ENCODE measurements at places on chromosomes 4 and X.

GRCh38 chr4:76690011-76690905 lies 207.7 kb downstream of the SOWAHB start:
- DNase-seq: peak; percentile 72

GRCh38 chr4:46329118-46329976 lies 60.6 kb downstream of the GABRA2 start:
- peak; percentile 0 for DNase-seq

DNA sequence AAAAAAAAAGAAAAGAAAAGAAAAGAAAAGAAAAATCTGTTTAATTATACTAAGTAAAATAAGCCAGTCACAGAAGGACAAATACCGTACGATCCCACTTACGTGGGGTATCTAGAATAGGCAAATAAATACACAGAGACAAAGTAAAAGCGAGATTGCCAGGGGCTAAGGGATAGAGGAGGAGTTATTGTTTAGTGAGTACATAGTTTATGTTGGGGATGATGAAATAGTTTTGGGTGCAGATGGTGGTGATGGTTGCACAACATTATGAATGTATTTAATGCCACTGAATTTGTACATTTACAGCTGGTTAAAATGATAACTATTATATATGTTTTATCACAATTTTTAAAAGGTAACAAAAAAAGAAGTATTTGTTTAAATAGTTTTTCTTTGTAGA lies 7.1 kb downstream of the CA5B start:
- no peak for DNase-seq

GRCh38 chr4:158319880-158320279 lies 109.6 kb downstream of the TMEM144 start:
- DNase-seq: no peak

GRCh38 chr4:10198365-10198764 lies 81.8 kb upstream of the WDR1 start:
- DNase-seq: no peak

GRCh38 chr4:158826057-158826456 lies 57.2 kb downstream of the FNIP2 start:
- no peak for DNase-seq

DNA sequence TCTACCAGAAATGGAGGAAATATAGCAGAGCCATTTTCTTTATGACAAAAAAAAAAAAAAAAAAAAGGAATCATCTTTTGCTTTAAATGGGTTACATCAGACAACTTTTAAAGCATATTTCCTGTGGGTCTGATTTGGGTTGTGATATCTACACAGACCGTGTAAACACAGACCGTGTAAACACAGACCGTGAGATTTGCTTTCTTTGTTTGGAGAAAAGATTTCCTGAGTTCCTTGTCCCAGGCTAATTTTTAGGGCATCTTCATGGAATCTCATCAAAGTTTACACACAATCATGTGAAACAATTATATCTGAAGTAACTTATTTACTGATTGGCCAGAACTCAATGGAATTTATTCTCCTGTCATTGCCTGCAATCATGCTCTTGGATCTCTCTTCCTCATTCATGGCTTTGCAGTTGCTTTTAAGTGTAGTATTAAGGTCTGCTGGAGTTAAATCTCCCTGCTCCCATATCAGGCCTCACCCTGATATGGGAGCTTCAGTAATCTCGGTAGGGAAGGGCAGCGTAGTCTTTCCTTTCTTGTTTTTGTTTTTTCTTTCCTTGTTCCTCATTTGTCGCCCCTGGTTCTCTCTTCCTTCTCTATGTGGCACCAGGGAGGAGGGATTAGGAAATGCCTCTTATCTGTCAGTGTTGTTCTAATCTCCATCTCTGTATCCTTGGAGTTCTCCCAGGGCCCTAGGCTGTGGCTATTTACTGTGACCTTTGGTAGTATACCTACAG lies 248.6 kb upstream of the JADE1 start:
- peak; percentile 2 for DNase-seq

GRCh38 chrX:7987160-7988012 lies 60.2 kb upstream of the PNPLA4 start:
- DNase-seq: peak; percentile 11

GRCh38 chr4:64330143-64330542 lies 79.1 kb downstream of the TECRL start:
- peak; percentile 0 for DNase-seq

DNA sequence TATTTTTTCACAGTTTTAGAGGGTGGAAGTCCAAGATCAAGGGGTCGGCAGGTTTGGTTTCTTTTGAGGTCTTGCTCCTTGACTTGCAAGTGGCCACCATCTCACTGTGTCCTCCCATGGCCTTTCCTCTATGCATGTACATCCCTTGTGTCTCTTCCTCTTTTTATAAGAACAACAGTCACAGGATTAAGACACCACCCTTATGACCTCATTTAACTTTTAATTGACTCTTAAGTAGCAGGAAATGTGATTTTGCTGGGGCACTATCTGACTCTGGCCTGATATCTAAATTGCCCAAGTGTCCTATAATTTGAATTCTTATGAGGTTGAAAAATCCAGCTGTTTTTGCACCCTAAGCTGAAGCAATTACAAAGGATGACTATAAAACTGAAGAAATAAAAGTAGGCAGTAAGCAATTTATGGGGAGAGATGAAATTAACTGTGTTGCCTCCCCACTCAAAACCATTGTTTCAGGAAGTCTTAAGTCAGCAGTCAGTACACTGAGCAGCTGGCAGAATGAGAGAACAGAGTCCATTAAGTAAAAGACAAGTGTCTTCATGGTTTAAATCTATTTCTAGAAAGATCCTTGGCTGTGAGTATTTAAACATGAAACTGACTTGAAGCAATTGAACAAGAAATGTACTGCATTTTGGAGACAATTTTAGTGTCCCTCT lies 601.3 kb downstream of the SPRY1 start:
- DNase-seq: no peak

- no peak for DNase-seq
Measured at GRCh38 chr4:157025898-157026297, 50.1 kb upstream of the GLRB start.

DNA sequence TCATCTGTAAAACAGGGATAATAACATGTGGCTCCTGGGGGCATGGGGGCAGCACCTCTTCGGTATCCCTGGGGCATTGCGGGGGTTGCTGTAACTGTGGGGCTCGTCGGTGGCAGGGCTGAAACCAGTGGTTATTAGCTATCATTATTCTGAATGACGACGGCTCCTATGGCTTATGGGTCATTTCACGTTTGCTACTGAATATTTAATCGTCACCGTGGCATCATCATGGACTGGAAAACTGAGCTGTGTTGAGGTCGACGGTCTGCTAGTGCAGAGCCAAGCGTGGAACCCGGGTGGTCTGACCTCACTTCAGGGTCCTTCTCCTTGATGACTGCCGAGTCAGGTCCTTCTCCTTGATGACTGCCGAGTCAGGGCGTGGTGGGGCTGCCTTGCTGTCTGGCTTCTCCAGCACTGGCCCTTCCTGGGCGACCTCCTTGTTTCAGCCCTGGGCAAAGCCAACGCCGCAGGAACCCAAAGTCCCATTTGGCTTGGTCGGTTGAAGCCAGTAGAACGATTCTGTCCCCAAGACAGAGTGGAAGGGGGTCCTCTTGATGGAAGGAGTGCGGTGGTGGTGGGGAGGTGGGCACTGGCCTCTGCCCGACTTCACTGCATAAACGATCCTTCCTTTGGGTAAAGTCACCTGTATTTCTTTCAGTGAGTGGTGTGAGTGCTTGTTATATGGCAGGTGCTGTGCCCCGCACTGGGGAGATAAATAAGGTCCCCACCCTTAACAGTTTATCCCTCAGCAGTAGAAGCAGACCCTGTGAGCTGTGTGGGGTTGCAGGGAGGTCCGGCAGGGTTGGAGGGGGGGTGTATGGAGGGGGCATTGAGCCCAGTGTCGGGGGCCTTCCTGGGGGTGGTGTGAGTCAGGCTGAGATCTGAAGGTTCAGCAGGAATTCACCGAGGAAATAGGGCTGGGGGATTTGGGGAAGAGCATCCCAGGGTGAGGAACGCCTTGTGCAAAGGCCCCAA lies 40.8 kb downstream of the PSAPL1 start:
- no peak for DNase-seq

- no peak for DNase-seq
Measured at GRCh38 chr4:16262188-16262587, 35.9 kb upstream of the TAPT1 start.

DNA sequence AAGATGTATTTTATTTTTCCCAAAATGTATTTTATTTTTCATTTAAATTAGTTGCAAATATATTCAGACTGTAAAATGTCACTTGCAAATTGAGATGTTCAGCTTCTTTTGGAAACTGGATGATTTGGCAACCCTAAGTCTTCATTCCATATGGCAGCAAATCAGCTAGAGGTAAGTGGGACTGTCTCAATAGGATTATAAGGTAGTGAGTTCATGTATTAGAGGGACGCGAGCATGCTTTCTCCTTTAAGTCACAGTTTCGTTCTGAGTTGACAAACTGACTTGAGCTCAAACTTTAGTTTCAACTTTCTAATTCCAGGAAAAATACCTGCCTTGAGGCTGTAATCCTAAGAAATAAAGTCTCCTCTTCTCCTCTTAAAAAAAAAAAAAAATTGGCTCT lies 44.2 kb upstream of the TMEM131L start:
- DNase-seq: no peak

GRCh38 chr4:67475155-67475554 lies 70.1 kb downstream of the CENPC start:
- no peak for DNase-seq

GRCh38 chrX:1075741-1076140 lies 136.7 kb downstream of the CRLF2 start:
- no peak for DNase-seq

- DNase-seq: no peak
Measured at GRCh38 chrX:150542846-150543229, 25.6 kb upstream of the MTM1 start.

DNA sequence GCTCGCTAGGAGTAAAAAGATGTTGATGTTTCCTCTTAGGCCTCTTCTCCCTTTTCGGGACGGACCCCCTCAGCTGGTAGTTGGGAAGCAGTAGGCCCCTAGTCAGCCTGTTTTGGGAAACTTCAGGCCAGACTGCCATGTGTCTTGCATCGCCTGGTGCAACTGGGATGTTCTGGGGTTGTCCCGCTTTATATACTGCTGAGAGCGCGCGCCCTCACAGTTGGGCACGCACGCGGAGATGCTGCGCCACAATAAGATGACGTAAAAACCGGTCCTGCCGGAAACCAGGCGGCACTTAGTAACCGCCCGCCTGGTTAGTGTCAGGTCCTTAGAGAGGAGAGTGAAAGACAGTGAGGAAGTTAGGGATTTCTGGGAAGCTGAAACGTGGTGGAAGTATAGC lies 231.3 kb upstream of the CT83 start:
- DNase-seq: no peak

GRCh38 chr4:883377-884095 lies 48.6 kb downstream of the GAK start:
- DNase-seq: no peak
